ENCODE measurements at places on chromosomes 5 and 9. TPM values are rescaled to one million over a fixed set of nuclear protein-coding genes. Genes with fewer than 3 reads are reported as not detected.

GRCh38 chr5:157540124-157540523, 35.5 kb downstream of the ADAM19 start:
- DNase-seq = no peak

GRCh38 chr9:87686520-87687090, 39.3 kb upstream of the CTSL start:
- no peak for DNase-seq

DNA sequence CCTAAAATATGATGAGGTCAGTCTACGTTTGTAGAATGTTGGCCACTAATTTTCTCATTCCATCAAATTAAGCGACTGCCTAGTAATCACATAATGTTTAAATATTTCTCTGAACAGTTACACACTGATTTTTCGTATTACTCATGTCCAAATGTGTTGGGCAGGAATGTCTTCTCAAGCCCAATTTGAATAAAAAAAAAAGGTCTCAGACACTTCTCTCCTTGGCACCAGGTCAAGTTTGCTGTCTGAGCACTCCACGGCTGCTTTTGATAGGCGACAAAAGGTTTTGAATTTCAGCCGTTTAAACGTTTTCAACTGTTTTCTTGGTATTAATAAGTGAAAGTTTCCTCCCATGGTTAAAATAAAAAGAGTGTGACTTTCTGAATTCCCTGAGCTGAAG, 542.1 kb downstream of the IRX1 start:
- DNase-seq = no peak

Gene CXCL14
- not detected for total RNA-seq

DNA sequence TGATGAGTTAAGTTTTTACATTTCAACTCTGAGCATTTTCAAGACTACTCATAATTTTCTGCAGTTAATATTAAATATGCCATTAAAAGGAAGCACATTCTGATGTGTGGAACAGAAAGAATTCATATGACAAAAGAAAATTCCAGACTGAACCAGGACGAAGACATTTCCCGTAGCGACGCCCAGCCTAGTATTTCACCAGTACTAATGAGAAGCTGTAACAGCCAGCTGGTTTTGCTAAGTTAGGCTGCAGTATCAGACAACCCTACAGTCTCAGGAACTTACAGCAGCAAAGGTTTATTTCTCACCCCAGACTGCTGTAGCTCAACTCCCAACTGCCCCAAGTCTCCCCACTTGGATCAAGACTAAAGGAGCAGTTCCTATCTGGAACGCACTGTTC, 91.6 kb downstream of the TMEM174 start:
- DNase-seq = no peak

DNA sequence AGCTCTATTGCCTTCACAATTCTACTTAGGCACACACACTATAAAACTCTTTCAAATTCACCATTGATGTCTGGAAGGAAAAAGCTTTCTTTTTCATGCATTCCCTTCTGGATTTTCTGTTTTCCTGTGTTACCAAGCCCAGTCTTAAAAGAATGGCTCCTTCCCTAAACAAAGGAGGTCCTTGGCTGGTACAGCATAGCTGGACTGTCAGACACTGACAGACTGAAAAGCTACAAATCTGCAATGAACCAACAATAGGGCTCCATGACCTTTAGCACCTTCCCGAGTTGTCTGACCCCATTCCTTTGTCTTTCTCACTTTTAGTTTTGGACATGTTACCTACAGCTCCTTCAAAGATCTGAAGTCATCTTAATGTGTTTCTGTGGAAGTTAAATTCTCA, 382.5 kb downstream of the TMEM161B start:
- no peak for DNase-seq

DNA sequence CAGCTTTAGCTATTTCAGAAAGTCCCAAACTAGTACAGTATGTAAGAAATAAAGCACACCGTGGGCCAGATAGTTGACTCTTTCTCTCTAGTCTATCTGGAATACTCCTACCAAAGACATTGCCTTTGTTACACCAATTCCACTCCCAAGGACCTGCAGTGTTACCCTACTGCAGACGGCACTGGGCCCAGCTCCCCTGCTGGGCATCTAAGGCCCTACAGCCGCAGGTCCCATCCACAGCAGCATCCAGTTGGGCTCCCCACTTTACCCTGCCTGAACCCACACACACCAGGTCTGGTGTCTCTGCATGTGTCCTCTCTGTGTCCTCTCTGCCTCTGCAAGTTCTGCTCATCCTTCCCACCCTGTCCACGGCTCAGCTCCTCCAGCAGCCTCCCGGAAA, 22.5 kb downstream of the TNIP1 start:
- no peak for DNase-seq

Measured in HFFc6 (cell line).